ENCODE measurements at places on chromosomes 12 and 14.

GRCh38 chr12:3913278-3913677, 40.1 kb upstream of the PARP11 start:
- no peak for DNase-seq

DNA sequence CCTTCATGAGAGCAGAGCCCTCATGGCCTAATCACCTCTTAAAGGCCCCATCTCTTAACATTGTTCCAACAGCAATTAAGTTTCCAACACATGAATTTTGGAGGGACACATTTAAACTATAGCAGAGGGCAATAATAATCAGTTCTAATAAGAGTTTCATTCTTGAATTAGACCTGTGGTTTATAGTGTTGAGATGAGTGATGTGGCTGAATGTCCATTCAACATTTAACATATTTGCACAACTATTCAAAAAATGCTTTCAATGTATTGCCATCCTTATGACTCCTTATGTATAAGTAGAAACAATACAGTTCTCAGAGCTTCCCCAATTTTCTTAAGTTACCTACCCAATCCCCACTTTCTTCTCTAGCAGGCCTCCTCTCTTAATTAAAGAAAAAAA, 21.5 kb downstream of the KLHL28 start:
- no peak for DNase-seq

DNA sequence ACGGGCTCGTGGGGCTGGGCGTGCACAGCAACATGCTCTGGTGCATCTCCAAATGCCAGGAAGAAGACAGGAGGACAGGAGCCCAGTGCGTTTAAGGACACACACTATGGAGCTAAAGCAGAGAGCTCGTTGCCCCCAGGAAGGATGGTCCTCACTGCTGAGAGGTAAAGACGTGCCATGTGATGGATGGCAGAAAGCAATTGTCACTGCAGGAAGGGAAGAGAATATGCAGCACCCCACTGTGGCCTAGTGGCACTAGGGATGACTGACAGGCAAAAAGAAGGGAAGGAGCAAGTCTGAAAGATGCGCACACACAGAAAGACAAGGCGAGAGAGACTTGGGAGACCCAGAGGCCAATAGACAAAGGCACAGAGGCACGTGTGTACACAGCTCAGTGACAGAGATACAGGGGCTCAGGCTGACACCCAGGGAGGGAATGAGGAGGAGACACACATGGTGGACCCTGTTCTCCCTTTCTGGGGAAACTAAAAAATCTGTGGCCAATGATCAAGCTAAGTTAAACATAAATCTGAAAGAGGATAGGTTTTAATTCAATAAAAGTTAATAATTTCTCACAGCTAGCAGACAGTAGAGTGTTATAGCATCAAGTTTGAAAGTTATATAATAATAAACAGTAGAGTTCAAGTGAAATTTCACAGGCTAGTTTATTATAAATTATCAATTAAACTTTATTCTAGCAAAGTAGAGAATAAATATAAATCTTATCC, 78.8 kb downstream of the CRACR2A start:
- DNase-seq = no peak

DNA sequence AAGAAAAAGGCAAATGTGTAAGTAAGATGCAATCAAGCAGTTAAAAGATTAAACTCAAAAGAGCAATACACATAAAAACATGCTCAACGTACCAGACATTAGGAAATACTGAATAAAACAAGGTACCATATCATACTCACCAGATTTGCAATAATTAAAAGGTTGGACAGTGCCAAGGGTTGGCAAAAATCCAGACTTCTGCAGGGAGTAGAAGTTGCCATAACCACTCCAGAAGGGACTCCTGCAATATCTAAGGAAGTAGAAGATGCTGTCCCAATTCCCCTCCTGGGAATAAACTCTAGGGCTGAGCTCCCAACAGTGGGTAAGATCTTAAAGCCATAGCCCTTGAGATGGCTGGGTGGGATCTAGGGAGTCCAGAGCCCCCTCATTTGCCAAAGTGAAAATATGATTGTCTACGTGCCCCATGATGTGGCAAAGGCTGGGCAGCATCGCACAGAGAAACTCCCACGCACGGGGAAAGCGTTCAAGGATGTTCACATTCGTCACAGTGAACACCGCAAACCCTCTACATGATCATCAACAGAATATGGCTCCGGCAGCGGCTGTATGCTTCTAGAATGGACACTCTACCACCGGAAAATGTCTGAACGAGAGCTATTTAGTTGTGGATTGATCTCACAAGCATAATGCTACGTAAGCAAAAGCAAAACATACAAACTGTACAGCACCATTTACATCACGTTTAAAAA, 12.3 kb downstream of the KCTD10 start:
- DNase-seq = no peak

DNA sequence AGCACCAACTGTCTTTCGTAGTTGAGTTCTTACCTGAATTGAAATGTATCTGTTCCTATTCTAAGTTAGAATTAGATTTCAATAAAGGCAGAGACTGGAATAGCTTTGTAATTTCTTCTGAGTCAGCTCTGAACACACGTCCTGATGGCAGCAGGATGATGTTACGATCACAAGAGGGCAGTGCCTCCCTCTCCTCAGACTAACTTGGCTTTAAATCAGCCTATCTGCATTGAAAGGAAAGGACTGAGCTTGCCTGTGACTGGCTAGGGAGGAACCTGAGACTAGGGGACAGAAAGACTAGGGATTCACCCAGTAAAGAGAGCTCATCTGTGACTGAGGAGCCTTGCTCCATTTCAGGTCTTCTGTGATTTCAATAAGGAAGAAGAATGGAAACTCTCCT, 323.7 kb upstream of the OR4E1 start:
- DNase-seq = peak; percentile 36

DNA sequence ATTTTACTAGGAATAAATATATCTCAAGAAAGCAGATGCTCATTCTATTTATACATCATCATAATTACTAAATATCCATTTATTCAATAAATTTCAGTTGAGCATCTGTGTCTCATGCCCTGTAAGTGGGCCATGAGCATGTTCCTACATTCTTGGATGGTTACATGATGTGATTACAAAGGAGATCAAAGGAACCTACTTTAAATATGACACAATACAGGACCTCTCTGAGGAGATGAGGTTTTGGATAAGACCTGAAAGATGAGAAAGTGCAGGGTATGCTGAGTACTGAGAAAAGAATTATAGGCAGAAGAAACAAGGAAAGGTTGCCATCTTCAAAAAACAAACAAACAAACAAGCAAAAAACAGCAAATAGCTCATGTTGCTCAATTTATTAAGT, 105.4 kb upstream of the CNTN1 start:
- DNase-seq = no peak

DNA sequence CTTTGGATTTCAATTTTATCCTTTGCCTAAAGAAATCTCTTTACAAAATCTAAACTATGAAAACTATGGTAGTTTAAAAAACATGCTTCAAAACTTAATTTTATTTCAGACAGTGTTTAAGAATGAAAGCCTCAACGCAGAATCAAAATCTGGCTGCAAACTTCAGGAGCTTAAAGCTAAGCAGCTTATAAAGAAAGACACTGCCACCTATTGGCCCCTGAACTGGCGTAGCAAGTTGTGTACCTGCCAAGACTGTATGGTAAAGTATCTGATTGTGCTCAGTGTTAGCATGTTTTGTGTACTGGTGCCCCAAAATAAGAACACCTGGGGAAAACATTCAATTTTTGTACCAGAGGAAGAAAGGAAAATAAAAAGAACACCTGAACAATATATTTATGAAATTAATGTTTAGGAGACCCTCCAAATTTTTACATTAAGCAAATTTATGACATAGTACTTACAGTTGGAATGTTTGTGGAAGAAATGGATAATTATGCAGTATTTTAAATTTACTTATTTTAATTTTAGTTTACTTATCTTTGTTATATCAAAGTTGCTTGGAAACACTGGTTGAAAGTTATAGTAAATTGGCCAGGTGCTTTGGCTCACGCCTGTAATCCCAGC, 12.2 kb downstream of the UBR7 start:
- peak; percentile 77 for DNase-seq

- no peak for DNase-seq
These were observed 13.5 kb upstream of the ATG14 start for GRCh38 chr14:55425091-55425490.

- DNase-seq = no peak
These were observed 4.9 kb downstream of the PLD4 start for GRCh38 chr14:104929268-104930230.

GRCh38 chr12:54038871-54039414, 6.1 kb downstream of the HOXC5 start:
- no peak for DNase-seq

GRCh38 chr12:108641446-108642268, 8.0 kb upstream of the SELPLG start:
- DNase-seq = no peak

- no peak for DNase-seq
These were observed 60.8 kb upstream of the SLC38A4 start for GRCh38 chr12:46886541-46887041.

- DNase-seq = no peak
These were observed 1.2 kb downstream of the SLC35F4 start for GRCh38 chr14:57864659-57865058.

- DNase-seq = peak; percentile 8
These were observed 123.2 kb downstream of the FBXL14 start for GRCh38 chr12:1471224-1471623.

GRCh38 chr12:127355061-127355841, 911.7 kb upstream of the TMEM132C start:
- peak; percentile 1 for DNase-seq

DNA sequence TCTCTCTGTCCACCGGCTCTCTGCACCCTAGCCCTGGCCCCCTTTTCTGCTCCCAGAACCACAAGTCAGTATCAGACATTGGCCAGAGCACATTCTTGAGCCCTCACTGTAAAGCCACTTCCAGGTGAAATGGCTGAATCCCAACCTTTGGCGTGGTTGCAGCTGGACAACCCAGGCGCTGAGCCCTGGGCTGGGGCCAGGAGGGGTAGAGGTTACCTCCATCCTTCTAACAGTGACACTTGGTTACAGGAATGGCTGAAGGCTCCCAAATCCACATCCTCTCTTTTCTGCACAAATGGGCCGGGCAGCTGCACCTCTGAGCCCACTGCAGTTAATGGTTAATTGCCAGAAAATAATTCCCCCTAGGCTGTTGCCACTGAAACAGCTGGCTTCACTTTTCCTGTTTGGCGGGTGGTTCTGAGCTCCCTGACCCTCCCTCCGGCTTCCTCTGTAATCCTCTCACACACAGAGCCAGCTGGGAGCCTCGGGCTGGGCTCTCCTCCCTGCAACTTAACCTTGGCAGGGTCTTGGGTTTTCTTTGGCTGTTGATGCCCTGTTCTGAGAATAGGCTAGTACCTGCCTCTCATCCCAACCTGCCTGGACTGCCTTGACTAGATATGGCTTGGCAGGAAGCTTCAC, 44.1 kb downstream of the TSPAN11 start:
- no peak for DNase-seq

- no peak for DNase-seq
These were observed 13.5 kb downstream of the KMT5A start for GRCh38 chr12:123397400-123397799.

DNA sequence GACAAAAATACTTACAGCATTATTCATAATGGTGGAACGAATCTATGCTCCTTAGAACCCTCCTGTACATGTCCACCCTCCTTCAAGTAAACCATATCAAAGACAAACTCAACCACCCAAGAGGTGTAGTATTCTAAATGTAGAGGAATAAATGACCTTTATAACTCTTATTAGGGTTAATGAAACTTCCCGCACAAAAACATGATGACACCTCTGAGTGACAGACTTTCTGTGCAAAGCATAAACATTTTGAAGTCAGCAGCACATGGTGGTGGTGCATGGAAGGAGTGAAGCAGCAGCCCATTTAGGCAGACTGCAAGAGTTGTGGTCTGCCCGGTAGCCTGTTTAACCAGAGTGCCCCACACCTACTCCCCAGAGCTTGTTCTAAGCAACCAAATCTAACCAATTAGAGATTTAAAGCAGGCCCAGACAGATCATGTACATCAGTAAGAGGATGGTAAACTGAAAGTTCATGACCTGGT, 615 bp upstream of the ASB8 start:
- no peak for DNase-seq

- DNase-seq = no peak
These were observed 22.8 kb downstream of the MTHFD1 start for GRCh38 chr14:64411001-64411400.

GRCh38 chr12:111121840-111122239, 201.5 kb upstream of the MYL2 start:
- no peak for DNase-seq

DNA sequence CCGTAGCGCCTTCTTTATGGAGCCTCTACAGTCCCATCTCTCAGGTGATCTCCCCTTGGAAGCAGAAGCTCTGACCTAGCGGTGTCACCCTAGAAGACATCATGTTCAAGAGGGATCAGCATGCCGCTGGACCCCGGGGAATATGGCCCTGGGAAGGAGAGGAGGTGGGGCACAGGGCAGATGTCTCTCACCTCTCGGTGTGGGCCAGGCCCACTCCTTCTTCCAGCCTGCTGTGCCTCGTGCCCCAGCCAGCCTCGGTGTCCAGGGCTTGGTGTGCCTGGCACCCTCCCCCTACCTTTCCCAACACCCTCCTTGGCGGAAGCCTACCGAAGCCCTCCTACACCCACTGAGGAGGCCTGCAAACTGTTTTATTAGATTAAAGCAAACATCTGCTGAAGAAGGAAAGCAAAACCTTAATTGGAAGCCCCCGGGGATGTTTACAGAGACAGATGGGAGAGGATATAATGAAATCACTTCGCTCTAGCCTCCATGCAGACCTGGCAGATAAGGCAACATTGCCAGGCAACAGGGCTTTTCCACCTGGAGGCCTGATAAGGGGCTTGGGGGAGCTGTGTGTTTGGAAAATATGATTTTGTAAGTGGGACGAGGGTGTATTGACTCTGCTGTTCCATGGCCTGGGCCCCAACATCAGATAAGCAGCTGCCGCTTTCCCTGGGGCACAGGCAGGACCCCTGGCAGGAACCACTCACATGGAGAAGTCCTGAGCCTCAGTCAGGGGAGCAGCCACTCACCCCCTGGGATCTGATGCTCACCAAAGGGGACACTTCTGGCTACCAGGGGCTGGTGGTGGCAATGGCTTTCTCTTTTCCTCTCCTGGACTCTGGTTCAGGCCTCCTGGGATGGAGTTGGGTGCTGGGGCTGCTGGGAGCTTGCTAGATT, 5.7 kb upstream of the CHGA start:
- no peak for DNase-seq

DNA sequence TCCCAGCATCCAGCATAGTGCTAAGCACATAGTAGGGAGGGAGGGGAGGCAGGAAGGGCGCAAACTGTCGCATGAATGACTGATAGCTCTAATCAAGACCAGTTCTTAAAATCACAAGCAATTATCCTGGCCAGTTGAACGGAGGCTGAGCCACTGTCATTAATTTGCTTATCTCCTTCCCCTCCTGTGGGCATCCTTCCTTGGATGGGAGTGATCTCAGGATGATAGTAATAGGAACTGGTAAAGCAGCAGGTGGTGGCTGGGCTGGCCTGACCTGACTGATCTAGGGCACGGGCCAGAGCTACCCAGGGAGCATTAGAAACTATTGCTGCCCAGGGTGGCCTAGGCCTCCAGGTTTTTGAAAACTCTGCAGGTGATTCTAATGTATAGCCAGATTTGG, 97.0 kb downstream of the BEGAIN start:
- no peak for DNase-seq
